ENCODE measurements at places on chromosomes 6 and 20.

DNA sequence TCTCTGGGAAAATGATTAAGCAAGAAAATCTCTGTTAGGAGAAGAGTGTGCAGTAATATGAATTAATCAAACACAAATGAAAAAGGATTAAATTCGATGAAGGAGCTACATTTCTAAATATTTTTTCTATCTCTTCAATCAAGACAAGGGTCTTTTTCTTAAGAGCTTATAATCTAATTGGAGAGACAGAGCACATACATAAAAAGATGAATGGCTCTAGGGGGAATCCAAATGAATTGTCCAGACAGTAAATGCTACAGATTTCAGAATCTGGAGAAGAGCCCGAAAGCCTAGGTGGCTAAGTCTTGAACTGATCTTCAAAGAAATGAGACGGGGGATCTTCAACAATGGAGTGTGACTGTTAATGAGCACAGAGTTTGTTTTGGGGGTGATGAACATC lies 723.6 kb downstream of the UTRN start:
- no peak for DNase-seq

- no peak for DNase-seq
These were observed 662.4 kb downstream of the EPHA7 start for GRCh38 chr6:92756912-92757311.

DNA sequence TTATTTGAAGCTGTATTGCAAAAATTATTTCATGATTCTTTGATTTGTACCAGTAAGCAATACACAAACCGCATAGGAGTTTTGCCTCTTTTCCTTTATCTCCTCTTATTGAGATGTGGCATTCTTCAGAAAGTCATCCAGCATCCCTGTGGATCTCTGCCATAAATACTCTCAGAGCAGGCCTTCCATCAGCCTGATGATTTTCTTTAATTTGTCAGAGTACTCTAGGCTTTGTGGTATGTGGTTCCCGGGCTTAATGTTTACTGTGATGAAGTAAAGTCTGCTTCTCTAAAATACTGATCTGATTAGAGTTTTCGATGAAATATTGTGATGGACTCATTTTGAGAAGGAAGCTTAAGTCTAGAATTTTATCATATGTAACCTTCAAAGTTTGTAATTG lies 31.1 kb upstream of the SLC35D3 start:
- no peak for DNase-seq

- DNase-seq, result no peak
These were observed 59.8 kb downstream of the MRPL14 start for GRCh38 chr6:44067173-44068139.

- peak; percentile 72 for DNase-seq
These were observed 297.8 kb downstream of the PRL start for GRCh38 chr6:21999012-21999528.

DNA sequence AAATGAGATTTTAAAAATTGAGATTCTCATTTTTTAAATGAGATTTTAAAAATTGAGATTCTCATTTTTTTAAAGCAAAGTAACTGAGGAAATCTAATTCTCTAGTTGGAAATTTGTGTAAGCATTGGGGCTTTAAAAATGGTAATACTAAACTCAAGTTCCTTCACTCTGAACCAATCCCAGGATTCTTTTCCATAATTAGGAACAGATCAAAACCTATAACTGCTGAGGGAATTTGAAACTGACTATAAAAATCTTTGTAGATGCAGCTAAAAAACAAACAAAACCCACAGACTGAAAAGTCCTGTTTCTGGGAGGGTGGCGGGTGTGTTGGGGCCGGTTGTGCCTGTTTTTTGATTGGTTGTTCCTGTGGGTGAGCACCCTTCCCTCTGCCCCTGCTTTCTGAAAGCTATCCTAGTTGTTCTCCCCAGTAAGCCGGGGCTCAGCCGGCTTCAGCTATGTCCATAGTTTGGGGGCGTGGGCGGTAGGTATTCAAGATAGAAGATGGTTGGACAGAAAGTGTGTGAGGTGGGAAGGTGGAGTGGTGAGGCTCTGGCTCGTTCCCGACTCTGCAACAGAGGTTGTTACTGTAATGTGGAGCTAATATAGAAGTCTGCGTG lies 49.3 kb downstream of the GFRA4 start:
- no peak for DNase-seq

GRCh38 chr6:144823131-144823530 lies 538.0 kb downstream of the UTRN start:
- DNase-seq, result no peak

- DNase-seq, result no peak
These were observed 8.9 kb downstream of the TRIM10 start for GRCh38 chr6:30152016-30152673.

- DNase-seq, result no peak
These were observed 2.3 kb downstream of the DTD1 start for GRCh38 chr20:18589941-18590674.

DNA sequence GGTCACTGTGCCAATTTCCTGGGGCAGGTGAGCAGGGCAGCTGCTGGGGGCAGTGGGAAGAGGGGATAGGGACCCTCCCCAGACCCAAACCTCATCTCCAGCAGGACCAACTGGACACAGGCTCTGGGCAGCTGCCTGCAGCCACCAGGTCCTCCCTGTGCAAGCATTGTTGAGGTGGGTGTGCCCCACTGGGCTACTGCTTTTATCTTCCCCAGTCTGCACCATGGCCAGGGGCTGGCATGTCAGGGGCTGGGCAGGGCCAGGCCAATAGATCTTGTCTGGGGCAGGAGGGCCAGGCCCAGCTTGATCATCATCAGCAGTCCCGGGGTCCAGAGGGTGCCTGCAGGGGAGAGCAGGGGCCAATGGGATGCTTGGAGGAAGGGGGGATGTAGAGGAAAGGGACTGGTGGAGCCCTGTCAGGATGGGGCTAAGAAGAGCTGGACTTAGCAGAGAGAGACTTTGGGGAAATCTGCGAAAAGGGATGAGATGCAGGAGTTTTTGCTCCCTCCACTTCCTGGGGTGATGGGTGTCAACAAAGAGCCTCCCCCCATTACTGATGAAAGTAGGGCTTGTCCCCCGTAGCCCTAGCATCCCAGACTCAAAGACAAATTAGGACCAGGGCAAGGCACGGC lies 5.7 kb downstream of the EBF4 start:
- no peak for DNase-seq

DNA sequence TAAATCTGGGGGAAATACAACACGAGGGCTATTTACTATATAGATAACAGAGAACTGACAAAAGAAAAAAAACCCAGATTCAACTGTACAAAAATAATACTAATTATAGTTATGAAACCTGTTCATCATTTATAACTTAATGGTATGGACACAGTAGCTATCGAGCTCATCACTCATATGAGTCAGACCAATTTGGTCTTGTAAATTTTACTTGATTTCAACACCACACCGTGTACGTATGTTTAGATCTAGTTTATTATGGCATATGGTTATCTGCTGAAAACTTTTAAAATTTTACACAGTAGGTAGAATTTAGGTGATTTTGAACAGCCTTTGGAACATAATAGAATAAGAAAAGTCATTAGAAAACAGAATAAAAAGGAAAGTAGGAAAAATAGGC lies 5.5 kb downstream of the MYLK4 start:
- no peak for DNase-seq
